Glutamatergic neuron (in vitro differentiated cells): ENCODE measurements at places on chromosomes 13 and 19.

DNA sequence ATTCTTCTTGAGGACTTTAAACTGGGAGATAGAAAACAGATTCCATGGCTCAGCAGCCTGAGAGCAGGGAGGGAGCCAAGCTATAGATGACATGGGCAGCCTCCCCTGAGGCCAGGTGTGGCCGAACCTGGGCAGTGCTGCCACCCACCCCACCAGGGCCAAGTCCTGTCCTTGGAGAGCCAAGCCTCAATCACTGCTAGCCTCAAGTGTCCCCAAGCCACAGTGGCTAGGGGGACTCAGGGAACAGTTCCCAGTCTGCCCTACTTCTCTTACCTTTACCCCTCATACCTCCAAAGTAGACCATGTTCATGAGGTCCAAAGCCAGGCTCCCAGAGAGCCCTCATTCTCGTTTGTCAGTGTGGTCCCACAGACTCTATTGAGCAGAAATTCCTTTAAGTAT lies 8.1 kb downstream of the N4BP2L1 start:
- DNase-seq, result no peak

DNA sequence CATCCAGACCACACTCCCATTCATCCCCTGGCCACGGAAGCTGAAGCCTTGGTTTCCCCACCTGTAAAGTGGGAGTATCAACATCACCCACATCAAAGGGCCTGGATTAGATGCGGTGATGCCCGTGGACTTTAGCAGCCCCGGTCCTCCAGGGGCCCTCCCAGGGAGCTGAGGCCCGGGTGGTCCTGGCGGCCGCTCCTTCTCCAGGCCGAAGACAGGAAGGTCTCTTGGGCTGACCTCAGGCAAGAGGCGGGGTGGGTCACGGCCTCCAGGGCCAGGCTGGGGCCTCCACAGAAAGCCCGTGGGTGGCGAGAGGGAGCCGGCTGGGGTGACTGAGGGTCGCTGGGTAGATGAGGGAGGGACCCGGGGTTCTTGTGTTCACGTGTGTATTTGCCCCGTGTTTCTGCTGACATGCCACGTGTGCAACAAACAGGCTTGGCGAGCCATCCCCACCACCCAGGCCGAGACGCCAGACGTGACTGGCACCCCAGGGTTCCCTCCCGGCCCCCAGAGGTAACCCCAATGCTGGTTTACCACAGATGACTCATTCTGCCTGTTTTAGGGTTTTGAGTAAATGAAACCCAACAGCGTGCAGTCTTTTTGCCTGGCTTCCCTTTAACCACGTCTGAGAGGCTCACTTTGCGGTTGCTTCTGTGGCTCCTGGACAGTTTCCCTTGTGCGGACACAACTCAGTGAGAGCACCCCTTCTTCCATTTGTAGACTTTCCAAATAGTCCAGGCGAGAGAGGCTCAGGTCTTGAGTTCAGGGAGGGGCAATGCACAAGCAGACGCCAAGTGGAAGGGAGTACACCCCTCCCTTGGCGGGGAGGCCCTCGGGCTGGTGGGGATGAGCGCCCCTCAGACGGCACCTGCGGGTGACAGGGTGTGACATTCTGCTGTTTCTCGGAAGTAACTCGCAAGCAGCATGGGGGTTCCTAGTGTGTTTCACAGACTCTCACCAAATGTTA lies 42.9 kb downstream of the C13orf46 start:
- no peak for DNase-seq

DNA sequence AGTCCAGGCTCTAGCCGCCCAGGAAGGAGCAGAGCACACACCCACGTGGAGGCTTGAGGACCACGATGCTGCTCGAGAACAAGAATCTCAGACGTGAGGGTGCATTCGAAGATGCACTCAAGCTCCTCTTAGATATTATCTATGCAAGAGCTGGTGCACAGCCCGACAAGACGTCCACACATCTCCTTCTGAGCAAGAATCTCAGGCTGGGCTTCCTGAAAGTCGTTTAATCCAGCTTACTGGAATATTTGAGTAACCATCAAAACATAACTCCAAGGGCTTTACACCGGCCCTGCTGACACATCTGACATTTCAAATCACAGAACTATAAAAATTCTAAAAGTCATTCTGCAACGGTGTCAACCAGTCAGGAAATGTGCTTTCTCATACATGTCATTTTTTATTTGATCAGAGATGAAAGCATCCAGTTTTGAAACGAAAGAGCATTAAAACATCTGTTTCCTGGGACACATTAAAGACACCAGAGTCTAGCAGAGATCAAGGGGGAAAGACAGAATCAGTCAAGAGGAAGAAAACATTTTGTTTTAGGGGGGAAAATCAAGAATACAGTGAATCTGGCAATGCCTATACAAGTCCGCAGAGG lies 177.7 kb upstream of the IRS2 start:
- DNase-seq, result no peak

DNA sequence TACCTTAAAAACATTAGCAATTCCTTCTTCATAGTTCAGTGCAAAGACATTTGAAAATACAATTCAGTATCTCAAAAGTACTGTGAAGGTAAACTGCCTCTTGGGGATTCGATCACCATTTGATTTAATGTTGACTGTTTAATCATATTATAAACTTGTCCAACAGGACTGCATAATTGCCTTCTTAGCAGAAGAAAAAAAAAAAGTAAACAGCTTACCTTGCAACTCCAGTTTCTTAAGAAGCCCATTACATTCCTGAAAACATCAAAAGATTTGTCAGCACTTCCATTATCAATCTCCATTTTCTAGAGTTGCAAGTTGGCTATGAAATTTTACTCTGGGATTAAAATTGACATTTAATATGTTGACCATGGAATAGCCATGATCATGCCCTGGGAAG lies 1154.6 kb downstream of the OLFM4 start:
- no peak for DNase-seq

- no peak for DNase-seq
Observed at GRCh38 chr13:68715651-68716050, 1392.0 kb upstream of the ATXN8OS start.

DNA sequence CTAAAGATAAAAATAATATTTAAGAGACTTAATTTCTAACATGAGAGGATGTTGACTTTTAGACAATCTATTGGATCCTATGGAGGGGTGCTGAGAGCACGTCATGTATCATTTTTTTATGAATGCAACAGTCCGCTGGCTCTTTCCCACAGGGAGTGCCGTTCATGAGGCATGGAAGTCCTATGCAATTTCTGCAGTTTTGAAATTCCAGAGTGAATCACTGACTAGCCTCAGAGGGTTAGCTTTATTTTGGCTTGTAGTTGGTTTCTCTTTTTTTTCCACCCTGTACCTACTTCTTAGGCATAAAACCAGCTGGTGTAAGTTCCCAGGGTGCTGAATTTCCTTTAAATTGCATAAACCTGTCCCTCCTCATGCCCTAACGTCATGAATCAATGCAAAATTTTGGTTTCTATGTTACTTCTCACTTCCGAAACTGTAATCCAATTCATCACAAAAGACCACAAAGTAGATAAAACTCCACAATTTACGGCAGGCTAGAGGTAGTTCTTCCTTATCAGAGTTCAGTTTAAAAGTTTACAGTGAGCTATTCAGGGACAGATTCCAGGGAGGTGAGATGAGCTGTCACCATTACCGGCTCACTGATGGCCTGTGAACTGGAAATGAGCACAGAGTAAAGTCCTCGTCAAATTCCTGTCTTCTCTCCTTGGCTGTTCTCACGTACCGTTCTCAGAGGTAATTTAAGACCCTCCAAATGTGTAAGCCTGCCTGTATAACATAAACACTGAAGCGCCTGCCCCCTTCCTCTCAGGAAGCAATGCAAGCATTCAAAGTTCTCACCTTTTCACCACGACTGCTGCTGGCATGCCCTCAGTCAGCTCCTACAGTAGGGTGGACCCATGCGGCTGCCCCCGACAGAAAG lies 216.6 kb upstream of the SLC10A2 start:
- no peak for DNase-seq

GRCh38 chr19:41019346-41019745 lies 28.3 kb downstream of the CYP2B6 start:
- DNase-seq, result no peak

- DNase-seq, result no peak
Observed at GRCh38 chr13:75174481-75174880, 307.5 kb downstream of the TBC1D4 start.

DNA sequence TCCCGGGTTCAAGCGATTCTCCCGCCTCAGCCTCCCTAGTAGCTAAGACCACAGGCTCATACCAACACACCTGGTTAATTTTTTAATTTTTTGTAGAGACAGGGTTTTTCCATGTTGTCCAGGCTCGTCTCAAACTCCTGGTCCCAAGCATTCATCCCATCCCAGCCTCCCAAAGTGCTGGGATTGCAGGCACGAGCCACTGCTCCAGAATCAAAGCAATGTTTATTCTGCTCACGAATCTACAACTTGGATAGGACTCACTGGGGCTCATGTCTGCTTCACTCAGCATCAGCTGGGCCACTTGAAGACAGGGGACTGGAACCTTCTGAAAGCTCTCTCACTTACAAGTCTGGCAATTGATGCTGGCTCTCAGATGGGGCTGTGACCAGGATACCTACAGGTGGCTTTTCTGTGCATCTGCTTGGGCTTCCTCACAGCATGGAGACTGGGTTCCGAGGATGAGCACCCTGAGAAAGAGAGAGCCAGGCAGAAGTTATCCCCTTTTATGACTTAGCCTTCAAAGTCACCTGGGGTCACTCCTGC lies 8.2 kb upstream of the ZNF792 start:
- DNase-seq, result no peak

GRCh38 chr13:51249255-51249654 lies 27.1 kb downstream of the FAM124A start:
- no peak for DNase-seq
